ENCODE measurements at places on chromosomes 3 and 15.

DNA sequence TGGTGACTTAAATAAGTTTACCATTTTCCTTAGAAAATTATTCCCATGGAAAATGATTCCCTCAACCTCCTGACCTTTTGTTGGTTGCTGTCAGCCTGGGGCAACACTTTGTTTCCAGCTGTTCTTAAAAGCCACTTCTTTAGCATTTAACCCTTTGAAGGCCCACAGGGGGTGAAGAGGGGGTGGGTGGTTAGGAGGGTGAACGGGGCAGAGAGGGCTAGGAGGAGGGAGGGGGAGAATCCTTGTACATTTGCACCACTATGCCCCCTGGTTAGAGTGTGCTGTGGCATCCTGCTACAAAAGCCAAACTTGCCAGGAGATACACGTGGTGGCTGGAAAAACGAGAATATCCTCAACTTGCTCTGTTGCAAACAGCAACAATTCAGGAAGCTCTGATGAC lies 273.2 kb upstream of the RGMA start:
- no peak for DNase-seq

GRCh38 chr15:100438570-100438969 lies 90.2 kb downstream of the CERS3 start:
- DNase-seq: peak; percentile 9

DNA sequence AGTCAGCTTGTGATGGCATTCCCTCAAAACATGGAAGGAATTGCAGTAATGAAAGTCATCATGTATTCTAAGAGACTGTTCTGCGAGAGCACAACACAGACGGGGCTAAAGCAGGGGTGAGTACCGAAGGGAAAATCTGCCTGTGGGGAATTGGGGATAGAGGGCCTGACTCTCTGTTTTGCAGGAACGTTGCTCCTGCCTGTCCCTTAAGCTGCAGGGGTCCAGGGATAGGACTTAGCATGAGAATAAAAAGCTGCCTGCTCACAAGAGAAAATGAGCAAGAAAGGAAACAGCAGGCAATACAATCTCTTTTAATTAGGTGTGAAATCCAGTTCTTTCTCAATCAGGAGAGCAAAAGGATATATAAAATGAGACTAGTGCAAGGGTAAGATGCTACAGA lies 62.2 kb downstream of the TIGIT start:
- no peak for DNase-seq

GRCh38 chr3:149792452-149793270 lies at the start of gene ANKUB1:
ANKUB1 (minus strand) TSS chr3:149792554; CDS start chr3:149792366, 188 bp downstream.
- no peak for DNase-seq

GRCh38 chr15:91316126-91316525 lies 216.1 kb downstream of the SV2B start:
- no peak for DNase-seq

GRCh38 chr3:186209810-186210752 lies 101.2 kb upstream of the ETV5 start:
- DNase-seq: peak; percentile 91

GRCh38 chr3:194687638-194688199 lies 2.0 kb downstream of the FAM43A start:
- peak; percentile 7 for DNase-seq

DNA sequence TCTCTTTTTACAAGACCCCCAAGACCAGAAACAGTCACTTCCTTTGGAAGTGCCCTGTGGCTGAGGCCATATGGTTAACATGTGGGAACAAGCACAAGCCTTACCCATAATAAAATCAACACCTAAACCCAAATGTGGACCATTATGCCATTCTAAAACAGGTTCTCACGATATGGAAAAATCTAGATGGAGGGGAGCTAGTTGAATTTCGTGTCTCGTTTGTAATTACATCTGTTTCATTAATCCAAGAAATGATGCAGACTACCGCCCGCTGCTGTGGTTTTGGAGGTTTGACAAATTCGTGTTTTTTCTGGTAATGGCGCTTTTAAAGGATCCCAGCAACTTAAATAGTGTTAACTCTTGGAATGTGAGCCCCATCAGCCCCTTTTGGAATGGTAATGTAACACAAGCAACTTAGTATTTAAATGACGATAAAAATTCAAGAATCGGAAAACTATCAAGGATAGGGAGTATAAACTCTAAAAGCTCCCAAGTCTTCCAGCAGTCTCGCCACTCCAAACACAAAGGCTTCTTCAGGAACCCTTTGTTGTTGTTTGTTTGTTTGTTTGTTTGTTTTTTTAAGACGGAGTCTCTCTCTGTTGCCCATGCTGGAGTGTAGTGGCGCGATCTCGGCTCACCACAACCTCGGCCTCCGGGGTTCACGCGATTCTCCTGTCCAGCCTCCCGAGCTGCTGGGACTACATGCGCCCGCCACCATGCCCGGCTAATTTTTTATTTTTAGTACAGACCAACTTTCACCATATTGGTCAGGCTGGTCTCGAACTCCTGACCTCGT lies 1.1 kb downstream of the CNBP start:
- DNase-seq: no peak

GRCh38 chr15:45197512-45197911 lies 9.7 kb upstream of the SHF start:
- DNase-seq: no peak

DNA sequence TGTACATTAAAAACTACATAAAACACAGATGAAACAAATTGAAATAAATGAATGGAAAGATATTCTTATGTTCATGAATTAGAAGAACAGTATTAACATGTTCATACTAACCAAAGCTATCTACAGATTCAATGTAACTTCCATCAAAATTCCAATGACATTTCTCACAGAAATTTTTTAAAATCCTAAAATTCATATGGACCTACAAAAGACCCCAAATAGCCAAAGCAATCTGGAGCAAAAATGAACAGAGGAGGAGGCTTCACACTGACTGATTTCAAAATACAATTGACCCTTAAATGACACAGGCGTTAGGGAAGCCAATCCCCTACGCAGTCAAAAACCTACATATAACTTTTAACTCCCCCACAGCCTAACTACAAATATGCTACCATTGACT lies 39.4 kb downstream of the KPNA1 start:
- no peak for DNase-seq

- DNase-seq: no peak
Measured at GRCh38 chr15:92705764-92706163, 50.2 kb upstream of the FAM174B start.

DNA sequence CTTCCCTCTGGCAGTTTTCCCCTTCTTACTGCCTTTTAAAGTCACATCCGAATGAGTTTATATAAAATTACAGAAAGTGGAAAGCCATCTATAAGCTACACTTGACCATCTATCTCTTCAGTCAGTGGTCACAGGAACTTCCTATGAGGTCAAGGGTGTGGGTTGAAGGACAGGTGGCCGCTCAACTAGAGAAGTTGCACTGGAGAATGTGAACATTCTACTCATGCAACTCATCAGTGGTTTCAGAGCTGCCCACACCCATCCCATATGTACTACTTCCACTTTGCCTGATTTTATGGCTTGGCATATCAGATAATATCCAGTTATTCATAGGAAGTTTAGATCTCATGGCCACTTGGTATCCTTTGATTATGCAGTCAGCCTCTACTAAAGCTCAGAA lies 57.4 kb upstream of the TMEM158 start:
- DNase-seq: no peak

DNA sequence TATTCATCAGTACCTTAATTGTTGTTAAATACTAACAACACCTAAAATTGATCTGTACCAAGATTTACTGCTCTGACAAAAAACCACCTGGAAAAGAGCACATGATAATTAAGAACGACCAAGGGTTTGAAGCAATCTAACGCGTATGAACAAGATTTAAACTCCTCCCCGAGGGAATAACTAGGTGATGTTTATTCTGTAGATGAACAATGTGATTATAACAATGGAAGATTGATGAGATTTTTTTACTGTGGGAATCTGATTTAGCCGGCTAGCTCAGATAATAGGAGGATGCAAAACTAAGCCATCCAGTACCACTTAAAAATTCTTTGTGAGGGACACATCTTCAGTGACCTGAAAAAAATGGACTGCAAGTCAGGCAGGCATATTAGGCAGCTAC lies 222.1 kb downstream of the FHIT start:
- DNase-seq: no peak

DNA sequence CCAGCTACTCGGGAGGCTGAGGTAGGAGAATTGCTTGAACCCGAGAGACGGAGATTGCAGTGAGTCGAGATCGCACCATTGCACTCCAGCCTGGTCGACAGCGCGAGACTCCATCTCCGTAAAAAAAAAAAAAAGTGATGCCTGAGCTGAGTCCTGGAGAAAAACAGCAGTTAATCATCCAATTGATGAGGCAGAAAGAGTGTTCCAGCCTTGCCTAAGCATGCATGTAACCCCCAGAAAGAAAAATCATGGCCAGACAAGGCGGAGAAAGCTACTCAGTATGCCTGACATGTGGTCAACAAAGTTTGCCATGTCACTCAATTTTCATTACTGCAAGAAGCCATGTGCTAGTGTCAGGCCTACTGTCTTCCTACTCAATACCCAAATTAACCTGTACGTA lies 593.1 kb upstream of the MDFIC2 start:
- DNase-seq: no peak

DNA sequence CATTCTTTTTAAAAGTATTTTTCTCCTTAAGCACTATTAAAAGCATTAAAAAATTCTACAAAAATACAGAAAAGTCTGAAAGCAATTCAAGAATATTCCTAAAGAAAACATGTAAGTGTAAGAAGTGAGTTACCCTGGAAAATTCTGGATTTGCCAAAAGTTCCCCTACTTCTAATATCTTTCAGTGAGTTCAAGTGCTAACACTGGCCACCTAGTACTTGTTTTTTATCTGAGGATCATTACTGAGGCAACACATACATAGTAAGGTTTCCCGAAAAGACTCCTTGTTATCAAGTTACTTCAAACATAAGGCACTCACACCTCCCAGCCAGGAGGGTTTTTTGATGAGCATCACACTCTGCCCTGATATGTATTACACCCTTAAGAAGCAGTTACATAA lies 158.4 kb downstream of the TIGIT start:
- peak; percentile 69 for DNase-seq

GRCh38 chr3:162569314-162569713 lies 1072.7 kb downstream of the OTOL1 start:
- DNase-seq: no peak

DNA sequence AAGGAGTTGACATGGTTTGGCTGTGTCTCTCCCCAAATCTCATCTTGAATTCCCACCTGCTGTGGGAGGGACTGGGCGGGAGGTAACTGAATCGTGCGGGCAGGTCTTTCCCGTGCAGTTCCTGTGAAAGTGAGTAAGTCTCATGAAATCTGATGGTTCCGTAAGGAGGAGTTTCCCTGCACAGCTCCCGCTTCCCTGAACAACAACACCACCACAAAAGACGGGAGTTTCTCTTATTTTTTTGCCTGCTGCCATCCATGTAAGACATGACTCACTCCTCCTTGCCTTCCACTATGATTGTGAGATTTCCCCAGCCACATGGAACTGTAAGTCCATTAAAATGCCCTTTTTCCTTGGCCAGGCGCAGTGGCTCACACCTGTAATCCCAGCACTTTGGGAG lies 22.7 kb downstream of the XXYLT1 start:
- DNase-seq: no peak

GRCh38 chr3:72976281-72976741 lies 20.3 kb upstream of the PPP4R2 start:
- DNase-seq: no peak

Measured in midbrain (tissue), 1 donor.